ENCODE measurements at places on chromosomes 6 and 20. TPM values are rescaled to one million over a fixed set of nuclear protein-coding genes. Genes with fewer than 3 reads are reported as not detected.
A peak's percentile ranks its signal among the peaks of the same experiment; 100 is the strongest.

- no peak overlapping the region for H3K27ac ChIP-seq
- H3K4me3 ChIP-seq = no peak overlapping the region
- no peaks in the 10 kb centered on the region for H3K36me3 ChIP-seq
- peaks cover 24% of the 10 kb centered on the region for H3K4me1 ChIP-seq
- no peak for DNase-seq
These were observed 206.5 kb upstream of the BMP2 start for GRCh38 chr20:6560978-6561377.

DNA sequence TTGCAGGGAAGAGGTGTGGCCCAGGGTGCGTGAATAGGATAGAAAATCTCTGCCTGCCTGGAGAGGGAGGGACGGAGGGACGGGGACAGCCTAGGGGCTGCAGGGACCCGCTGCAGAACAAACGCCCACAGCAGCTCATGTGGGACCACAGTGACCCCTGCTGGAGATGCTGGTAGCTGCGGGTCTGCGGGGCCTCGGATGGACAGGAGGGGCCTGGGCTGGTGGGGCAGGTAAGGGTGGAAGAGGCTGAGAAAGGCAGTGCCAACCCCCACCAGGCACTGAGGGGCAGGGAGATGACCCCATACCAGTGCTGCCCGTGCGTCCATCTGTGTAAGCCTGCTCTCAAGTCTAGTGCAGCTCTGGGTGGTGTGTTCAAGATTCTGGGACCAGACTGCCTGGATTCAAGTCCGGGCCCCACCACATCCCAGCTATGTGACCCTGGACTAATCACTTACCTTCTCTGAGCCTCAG lies 39.4 kb downstream of the KIAA1755 start:
- H3K4me3 ChIP-seq = no peak overlapping the region
- no peaks in the 10 kb centered on the region for H3K27me3 ChIP-seq

GRCh38 chr6:44011350-44011920 lies 115.8 kb downstream of the MRPL14 start:
- no peaks in the 10 kb centered on the region for H3K36me3 ChIP-seq
- peak overlapping the region; percentile 31 for H3K27ac ChIP-seq
- DNase-seq = no peak

- no peaks in the 10 kb centered on the region for H3K27me3 ChIP-seq
- no peak for DNase-seq
- H3K36me3 ChIP-seq = no peaks in the 10 kb centered on the region
- H3K4me1 ChIP-seq = peaks cover 70% of the 10 kb centered on the region
These were observed 7.3 kb upstream of the COL12A1 start for GRCh38 chr6:75213112-75213511.

DNA sequence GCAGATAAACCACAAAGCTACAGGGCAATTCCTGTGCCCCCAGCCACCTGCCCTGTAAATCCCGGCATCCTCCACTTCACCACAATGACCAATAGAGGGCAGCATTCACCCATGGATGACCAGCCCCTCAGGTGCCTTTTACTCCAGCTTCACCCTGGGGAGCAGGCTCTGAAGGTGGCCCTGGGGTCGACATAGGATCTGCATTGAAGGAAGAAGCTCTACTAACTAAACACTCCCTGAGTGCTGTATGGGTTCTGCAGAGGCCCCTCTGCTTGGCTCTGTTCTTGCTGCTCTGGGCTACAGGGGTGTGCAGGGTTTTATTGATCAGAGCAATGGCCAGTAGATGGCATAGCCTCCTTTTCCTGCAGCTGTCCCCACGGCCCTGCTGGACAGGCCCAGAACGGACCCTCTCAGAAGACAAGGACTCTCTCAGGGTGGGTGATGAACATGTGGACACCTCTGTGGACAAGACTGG lies 20.3 kb downstream of the CST4 start:
- H3K4me3 ChIP-seq = no peak overlapping the region
- H3K4me1 ChIP-seq = no peaks in the 10 kb centered on the region
- no peak overlapping the region for H3K27ac ChIP-seq
- H3K36me3 ChIP-seq = no peaks in the 10 kb centered on the region
- H3K27me3 ChIP-seq = no peaks in the 10 kb centered on the region

CNKSR3 gene
- total RNA-seq = 14.7 TPM

CEP43 gene
- 35.1 TPM for total RNA-seq

ERVFRD-1 gene
- not detected for total RNA-seq

CST8 gene
- not detected for total RNA-seq
